ENCODE measurements at places on chromosomes 5 and 9.

DNA sequence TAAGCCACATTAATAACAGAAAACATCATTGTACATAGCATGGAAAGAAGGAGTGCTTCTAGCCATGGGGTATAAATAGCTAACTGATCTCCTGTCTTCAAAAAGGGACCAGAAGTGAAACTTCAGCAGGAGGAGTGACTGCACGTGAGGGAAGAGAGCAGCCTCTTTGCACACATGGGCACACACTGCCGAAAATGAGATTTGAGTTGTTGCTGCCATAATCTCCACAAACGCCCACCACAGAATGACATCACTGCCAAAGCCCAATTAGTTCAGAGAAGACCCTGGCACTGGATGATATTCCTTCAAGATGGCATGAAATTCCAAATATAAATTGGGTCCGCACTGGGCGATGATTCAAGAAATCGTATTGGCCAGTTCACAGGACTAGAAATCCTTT, 238.9 kb upstream of the NR4A3 start:
- no peak for DNase-seq

DNA sequence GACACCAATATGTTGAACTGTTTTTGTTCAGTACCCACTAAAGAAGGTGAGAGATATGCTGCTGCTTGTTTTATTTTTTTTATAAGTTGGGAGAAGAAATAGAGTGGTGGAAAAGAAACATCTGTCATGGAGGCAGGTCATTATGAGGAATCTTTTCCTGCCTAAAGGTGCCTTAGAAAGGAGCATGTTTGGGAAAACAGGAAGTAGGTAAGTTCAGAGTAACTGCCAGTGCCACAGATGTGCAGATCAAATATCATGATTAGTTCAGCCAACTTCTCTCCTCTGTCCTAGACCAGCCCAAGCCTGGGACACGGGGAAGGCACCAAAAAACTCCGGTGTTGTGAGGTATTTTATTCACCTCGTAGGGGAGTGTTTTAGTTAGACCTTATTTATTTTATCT, 144.2 kb downstream of the MAN2A1 start:
- DNase-seq, result no peak

DNA sequence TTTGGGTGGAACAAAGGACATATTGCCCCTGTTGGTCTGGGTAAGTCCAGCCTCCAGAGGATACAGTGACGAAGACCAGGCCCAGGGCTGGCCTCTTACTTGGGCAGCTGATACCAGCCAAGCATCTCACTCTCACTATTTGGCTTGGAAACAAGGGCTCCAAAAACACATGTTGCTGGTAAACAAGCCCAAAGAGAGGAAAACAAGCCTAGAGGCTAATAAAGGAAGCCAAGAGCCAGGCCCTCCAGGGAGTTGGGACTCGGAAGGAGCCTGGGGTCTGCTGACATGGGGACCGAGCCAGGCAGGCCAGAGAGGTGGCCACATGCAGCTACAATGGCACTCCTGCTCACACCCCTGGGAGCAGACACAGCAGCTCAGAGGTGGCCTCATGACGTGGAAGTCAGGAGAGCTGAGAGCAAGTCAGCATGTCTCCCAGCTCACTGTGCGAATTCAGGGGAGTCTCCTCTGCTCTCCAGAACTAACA, 5.7 kb downstream of the SPARC start:
- no peak for DNase-seq

- DNase-seq, result no peak
Observed at GRCh38 chr9:16276866-16277265, 593.6 kb downstream of the BNC2 start.

GRCh38 chr5:124126504-124127217, 614.7 kb downstream of the CSNK1G3 start:
- DNase-seq, result no peak

GRCh38 chr9:37464006-37464405, 1.2 kb downstream of the ZBTB5 start:
- DNase-seq, result no peak

DNA sequence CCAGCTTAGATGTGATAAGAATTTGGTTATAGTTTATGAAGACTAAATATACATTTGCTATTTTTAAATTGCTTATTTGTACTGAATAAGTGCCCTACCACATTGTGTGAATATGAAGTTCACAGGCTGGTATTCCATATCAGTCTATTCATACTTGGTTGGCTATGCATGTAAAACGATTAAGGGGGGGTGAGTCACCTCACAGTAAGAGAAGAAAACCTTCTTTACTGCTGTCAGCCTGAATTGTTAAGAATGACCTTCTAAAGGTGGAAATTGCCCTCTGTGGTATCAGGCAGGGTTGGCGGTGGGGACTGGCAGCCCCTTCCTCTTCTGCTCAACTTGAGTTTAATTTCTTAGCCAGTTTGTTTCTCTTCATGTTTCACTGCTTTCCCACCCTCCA, 127.0 kb upstream of the RPS23 start:
- no peak for DNase-seq

DNA sequence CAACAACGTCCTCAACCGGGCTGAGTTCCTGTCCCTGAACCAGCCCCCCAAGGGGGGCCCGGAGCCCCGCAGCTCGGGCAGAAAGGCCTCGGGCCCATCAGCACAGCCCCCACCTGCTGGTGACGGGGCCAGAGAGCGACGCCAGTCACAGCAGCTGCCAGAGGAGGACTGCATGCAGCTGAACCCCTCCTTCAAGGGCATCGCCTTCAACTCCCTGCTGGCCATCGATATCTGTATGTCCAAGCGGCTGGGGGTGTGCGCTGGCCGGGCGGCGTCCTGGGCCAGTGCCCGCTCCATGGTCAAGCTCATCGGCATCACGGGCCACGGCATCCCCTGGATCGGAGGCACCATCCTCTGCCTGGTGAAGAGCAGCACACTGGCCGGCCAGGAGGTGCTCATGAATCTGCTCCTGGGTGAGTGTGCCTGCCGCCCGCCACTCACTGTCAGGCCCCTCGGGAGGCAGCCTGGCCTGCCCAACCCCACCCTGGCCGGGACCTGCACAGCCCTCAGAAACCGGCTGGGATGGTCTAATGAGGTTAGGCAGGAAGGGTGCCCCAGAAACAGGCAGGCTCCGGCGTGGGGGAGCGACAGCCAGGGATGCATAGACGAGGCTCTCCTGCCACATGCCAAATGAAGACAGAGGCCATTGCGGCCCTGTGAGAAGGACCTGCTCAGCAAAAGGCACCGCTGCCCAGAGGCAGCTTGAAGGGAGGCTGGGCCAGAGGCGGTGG, 678 bp downstream of the PLPP7 start:
- no peak for DNase-seq

GRCh38 chr5:132226516-132227234, 978 bp downstream of the P4HA2 start:
- no peak for DNase-seq

- DNase-seq, result no peak
Observed at GRCh38 chr9:84278130-84278529, 62.4 kb downstream of the SLC28A3 start.

- DNase-seq, result no peak
Observed at GRCh38 chr5:160315968-160316367, 3.6 kb upstream of the CCNJL start.

- DNase-seq, result no peak
Observed at GRCh38 chr9:12798066-12798770, 23.4 kb downstream of the LURAP1L start.

- no peak for DNase-seq
Observed at GRCh38 chr9:94909250-94909894, 182.9 kb downstream of the AOPEP start.

GRCh38 chr5:148969291-148969690, 93.6 kb downstream of the SH3TC2 start:
- DNase-seq, result no peak

- DNase-seq, result no peak
Observed at GRCh38 chr5:178249191-178249989, 16.8 kb upstream of the PHYKPL start.

- no peak for DNase-seq
Observed at GRCh38 chr5:137215261-137215660, 283.9 kb downstream of the SPOCK1 start.

DNA sequence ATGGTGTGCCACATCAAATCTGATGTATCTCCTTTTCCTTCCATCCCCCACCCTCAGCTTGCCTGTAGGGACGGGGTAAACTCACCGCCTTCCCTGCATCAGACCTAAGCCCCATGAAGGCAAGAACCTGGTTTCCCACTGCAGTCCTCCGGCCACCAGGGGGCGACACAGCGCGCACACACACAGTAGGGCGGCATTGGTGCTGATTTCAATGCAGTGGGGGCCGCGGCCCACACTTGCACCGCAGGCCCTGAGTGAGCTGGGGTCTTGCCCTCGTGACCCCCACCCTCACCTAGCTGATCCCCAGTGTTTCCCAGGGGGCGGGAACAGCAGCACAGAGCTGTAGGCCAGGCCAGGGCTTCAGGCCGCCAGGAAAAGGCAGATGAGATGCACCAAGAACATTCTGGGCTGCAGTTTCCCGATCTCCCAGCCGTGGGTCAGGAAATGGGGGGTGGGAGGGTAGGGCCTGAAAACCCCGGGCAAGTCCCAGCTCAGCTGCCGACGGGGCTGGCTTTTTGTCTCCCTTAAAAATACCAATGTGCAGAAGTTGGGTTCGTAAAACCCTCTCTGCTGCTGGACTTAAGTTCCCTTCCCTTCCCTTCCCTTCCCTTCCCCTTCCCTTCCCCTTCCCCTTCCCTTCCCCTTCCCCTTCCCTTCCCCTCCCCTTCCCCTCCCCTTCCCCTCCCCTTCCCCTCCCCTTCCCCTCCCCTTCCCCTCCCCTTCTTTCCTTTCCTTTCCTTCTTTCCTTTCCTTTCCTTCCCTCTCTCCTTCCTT, 19.5 kb downstream of the FAM163B start:
- DNase-seq, result no peak

DNA sequence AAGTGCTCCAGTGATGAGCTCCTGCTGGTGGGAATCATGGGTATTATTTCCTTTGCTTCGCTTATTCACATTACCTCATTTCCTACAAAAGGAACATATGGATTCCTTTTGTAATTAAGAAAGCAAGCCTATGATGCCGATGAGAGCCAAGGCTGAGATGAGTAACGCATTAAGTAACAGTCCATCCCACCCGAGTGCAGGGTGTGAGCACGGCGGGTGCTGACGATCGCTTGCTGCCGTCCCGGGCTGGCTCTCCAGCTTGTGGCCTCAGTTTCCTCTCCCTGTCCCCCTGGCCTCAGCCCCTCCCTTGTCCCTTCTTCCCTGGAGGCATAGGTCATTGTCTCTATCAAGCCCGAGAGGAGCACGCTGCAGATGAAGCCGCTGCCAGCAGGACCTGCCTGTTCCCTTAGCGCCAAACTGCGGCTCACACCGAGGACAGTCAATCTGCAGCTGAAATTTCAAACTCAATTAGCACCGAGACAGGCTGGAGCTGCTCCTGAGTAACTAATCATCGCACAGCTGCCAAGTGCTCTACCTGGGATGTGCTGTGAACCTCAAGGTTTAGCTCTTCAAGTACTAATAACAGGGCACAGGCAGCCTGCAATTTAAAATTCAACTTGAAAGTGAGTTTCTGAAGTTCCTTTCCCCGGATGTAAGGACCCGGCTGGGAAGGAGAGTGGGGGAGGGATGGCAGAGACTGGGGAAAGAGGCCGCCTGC, 115.2 kb upstream of the RAPGEF1 start:
- DNase-seq, result no peak

DNA sequence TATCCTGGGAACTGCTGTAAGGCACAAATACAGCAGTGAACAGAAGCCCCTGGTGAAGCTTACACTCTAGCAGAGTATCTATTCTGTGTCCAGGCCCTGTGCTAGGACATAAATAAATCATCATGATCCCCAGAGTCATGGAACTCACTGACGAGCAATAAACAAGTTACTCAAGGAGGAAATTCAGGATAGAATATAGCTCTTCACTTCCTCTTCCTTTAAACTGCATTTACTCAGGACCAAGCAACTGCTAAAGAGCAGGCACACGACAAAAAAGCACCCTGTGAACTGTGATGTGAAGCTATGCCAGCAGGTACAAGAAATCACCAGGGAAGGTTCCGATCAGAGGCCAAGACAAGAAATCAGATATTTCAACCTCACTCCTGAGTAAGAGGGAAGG, 47.8 kb upstream of the NR5A1 start:
- no peak for DNase-seq
